ENCODE measurements at places on chromosomes 12 and 14.

DNA sequence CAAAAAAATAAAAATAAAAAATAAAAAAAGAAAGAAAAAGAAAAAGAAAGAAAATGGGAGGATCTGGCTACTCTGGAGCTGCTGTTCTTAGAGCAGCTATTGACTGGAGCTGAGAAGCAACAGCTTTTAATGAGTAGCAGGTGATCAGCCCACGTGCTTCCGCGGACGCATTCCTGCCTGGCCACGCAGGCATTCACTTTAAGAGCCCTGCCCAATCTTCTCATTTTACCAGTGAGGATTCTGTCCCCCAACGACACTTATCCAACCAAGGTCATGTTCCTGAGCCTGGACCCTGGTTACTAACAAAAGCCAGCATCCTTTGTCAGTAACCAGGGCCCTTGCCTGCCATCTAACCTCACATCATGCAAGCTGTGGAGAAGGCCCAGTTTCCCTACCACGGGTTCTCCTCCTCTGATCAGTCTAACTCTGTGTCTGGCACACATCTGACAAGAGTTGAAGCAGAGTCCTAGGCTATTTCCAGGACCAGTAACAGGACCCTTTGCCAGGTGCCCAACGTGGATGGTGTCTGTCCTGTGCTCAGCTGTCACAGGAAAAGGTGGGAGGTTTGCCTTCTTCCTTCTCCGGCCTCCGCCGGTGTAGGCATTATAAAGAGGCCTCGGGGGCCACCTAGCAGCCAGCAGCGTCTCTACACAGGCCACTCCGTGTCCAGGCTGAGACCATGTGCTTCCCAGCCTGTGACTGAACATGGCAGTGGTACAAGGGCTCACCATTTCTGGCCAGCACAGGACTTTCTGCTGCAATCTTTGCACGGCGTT, 60.9 kb upstream of the GPATCH2L start:
- peak; percentile 64 for DNase-seq

- DNase-seq = no peak
These were observed 75.4 kb downstream of the NTN4 start for GRCh38 chr12:95715177-95715576.

DNA sequence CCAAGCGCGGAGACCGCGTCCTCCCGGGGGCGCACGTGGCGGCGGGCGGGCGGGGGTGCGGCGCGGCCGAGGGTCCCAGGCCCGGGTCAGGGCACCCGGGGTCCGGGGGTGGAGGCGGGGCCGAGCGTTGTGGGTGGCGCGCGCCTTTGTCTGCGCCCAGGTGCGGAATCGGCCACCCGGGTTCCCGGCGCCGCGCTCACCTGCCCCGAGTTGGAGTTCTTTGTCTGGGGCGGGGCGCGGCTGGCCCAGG, 50.1 kb downstream of the LRCOL1 start:
- no peak for DNase-seq

DNA sequence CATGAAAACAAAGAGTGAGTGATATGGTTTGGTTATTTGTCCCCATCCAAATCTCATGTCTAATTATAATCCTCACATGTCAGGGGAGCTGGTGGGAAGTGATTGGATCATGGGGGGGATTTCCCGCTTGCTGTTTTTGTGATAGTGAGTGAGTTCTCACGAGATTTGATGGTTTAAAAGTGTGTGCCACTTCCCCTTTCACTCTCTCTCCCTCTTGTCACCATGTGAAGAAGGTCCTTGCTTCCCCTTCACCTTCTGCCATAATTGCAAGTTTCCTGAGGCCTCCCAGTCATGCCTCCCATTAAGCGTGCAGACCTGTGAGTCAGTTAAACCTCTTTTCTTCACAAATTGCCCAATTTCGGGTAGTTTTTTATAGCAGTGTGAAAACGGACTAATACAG, 2.1 kb upstream of the ATXN7L3B start:
- no peak for DNase-seq

- no peak for DNase-seq
These were observed 1.6 kb upstream of the INF2 start for GRCh38 chr14:104687601-104688504.

DNA sequence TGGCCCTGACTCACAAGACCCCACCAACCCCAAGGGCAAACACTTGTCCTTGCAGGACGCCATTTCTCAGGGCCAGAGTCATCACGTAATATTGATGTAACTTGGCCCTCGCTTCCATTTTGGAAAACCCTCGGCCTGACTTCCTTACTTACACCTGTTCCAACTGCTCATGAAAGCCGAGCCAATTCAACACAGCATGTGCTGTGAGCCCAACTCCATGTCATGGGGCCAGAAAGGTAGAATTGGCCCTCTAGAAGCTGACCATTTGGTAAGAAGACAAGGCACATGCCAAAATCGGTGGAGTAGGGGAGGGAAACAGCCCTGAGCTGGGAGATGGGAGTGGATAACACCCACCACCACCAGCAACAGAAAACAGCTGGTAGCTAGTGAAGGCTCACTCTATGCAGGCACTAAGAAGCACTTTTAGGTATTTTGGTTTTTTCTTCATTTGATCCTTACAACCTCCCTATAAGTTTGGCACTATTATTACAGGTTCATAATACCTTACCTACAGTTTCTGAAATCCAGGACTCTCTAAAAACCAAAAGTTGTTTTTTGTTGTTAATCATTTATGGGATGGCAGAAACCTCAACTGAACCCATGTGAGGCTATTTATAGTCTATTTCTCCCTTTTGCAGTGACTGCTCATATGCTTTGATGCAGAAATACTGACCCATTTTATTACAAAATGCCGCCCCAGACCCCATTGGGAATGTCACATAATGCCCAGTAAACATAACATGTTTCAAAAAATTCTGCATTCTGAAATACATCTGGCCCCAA, 6.5 kb downstream of the TTC7B start:
- no peak for DNase-seq

DNA sequence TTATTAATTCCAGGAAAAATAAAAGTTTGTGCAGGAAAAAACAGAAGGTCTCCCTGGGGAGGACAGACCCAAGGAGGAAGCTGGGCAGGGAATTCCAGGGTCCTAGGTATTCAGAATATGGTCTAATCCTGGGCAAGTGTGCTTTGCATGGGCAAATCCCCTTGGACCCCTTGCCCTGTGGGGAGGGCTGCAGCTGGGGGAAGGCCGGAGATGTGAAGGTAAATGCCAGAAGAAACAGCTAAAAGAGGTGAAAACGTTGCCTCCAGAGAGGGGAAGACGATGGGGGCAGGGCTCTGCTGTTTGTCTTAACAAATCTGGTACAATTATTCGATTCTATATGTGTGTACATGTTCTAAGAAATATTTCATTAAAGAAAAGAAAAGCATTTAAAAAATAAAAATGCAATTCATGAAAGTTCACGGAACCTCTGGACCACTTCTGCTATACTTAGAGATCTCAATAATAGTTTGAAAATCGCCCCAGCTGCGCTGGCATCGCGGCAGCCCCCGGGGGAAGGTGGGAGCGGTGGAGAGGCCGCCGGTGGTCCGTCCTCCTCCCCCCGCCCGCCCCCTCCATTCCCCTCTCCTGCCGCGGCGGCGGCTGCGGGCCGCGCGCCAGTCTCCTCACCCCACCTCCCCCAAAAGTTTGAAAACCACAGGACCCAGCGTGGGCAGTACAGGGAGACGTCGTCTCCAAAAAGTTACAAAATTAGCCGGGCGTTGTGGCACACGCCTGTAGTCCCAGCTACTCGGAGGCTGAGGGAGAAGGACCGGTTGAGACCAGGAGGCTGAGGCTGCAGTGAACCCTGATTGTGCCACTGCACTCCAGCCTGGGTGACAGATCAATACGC, 1.5 kb upstream of the PRPF40B start:
- no peak for DNase-seq

GRCh38 chr12:44384136-44384535, 492.0 kb downstream of the NELL2 start:
- no peak for DNase-seq

DNA sequence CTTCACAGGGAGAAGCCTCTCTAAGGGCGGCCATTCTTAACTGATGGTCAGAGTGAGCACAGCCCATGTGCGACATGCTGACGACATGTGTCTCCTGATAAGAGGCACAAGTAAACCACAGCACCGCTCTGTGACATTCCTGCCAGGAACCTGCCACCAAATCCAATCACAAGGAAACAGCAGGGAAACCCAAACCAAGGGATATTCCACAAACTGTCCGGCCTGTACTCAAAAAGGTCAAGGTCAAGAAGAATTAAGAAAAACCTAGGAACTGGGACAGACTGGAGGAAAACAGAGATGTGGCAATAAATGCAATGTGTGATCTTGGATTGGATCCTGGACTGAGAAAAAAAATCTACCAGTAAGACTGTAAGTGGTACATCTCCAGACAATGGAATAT, 91.9 kb downstream of the SYNE3 start:
- DNase-seq = no peak

GRCh38 chr12:108768591-108769500, 37.5 kb upstream of the CORO1C start:
- no peak for DNase-seq

- DNase-seq = no peak
These were observed 472.0 kb downstream of the RGS6 start for GRCh38 chr14:72404106-72404774.

DNA sequence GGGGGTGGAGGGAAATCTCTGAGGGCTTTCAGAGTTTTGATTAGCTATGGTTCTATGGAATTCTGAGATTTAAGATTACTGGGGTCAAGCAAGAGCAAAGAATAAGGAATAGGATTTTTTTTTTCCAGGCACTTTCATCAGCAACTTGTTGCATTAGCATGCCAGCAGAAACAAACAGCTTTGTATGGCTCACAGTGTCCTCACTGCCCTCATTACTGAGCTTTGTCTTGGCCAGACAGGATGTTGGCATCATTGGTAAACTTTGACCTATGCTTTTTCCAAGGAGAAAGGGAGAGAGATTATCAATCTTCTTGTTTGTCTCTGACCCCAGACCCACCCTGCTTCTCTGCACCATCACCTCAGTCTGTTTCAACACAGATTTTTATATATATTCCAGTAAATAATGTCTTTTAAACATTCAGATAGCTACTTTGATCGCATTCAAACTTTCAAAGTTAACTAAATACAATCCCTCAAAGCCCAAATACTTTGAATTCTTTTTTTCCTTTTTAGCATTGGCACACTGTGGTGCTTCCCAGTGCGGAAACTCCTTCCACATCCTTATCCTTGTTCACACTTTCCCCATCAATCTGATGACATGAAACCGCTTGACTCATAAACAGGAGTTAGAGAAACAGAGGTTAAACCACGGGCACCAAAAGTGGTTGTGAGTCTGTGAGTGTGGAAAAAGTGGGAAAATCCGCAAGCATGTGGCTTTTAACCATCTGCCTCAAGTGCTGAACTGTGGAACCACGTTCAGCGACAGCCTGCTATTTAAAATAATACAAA, 282.2 kb upstream of the FAR2 start:
- no peak for DNase-seq

GRCh38 chr14:70893858-70894291, 13.4 kb upstream of the PCNX1 start:
- DNase-seq = no peak

- DNase-seq = no peak
These were observed 24.5 kb upstream of the PPP1R13B start for GRCh38 chr14:103871596-103872480.

DNA sequence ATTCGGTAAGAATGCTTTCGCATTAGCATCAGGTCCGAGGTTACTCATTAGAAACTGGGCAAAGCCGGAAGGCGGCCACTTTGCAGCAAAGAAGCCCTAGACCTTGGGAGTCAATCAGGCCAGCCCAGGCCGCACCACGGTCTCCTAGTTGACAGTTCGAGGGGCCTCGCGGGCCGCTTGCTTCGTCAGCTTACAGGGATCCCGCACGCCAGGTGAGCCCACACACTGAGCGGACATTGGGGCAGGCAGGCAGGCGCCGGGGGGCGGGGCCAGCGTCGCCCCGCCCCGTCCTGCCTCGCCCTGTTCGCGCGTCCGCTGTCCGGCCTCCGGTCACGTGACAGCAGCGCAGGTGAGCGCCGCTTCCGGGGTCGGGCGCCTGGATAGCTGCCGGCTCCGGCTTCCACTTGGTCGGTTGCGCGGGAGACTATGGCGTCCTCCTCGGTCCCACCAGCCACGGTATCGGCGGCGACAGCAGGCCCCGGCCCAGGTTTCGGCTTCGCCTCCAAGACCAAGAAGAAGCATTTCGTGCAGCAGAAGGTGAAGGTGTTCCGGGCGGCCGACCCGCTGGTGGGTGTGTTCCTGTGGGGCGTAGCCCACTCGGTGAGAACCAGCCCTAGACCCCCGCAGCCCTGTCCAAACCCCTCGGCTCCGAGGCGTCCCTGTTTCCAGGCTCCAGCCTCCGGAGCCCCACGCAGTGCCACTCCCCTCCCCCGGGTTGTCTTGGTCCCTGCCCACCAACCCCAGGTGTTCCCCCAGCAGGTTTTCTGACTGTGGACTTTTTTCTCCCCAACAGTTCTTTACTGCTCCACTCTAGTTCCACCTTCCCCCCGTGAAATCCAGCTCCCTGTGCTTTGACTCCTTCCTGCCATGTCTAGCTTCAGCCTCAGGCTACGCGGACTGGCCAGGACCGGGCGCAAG, at the start of gene PIP4K2C:
Gene PIP4K2C (plus strand): TSS at position 329 of the 918 bp plus-strand sequence. CDS start 98 bp downstream, at position 427.
- DNase-seq = peak; percentile 83

DNA sequence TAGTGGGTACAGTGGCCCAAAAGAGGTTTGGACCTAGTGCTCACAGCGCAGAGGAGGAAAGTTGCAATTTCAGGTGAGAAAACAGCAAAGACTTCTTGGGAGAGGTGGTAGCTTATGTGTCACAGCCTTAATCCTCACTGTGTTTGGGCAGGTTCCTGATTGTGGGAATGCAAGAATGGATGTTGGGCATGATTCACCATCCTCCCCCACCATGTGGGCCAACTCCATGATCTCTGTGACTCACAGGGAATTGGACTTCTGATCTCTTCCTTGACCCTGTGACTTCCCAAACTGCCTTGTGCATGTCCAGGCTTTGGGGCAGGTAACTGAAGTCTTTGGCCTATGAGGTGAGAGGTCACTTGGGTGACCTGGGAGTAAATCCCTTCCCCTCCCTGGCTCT, 1.8 kb upstream of the CHST11 start:
- no peak for DNase-seq

DNA sequence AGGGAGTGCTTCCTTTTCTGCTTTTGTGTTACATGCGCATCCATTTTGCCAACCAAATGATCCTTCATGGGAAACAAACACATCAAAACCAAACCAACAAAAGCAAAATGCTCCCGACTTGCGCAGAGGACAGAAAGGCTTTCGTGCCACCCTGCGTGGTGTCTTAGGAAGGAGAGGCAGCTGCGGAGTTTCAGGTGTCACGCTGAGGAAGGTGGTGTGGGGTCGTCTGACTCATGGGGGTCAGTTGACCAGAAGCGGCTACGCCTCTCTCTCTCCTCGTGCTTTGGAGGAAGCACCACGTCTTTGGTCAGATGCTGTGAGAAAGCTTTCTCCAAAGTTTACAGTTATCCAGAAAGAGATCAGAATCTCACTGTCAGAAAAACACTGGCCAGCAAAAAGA, 7.9 kb downstream of the EMP1 start:
- DNase-seq = no peak
